Effector memory CD4-positive, alpha-beta T cell (primary cell): ENCODE measurements at places on chromosomes 5 and 9.

DNA sequence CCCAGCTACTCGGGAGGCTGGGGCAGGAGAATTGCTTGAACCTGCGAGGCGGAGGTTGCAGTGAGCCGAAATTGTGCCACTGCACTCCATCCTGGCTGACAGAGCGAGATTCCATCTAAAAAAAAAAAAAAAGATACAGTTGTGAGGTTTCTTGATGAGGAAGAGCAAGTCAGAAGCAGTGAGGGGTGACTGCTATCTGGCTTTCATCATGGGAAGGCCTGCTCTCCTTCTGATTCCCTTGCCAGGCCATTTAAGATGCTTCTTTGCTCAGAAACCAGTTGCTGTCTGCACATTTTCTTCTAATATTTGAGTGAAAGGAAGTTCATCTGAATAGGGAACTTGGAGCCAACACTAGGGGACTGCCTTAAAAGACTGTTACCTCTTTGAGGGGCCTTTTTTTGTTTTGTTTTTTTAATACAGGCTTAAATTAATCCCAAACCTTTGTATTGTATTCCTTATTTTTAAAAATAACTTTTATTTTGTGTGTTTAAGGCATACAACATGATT is 201.9 kb downstream of the ARHGAP26 start:
- no peak for DNase-seq

DNA sequence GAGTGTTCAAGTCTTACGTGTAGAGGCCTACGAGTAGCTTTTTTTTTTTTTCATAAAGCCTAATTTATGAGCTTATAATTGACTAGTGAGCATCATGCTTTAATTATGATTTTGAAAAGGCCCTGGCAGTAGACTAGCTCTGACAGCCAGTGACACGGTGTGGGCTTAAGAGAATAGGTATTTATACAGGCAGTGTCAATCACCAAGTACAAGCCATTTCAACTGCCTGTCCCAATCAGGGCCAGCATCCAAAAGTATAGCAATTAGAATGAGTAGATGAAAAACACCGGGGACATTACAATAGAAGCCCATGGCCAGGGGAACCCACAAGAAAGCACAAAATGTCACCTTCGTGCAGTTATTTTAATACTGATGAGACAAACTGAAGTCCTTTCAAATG is 552.8 kb downstream of the CAAP1 start:
- no peak for DNase-seq

- DNase-seq: no peak
Measured at GRCh38 chr9:99437145-99437544, 215.1 kb downstream of the SEC61B start.

DNA sequence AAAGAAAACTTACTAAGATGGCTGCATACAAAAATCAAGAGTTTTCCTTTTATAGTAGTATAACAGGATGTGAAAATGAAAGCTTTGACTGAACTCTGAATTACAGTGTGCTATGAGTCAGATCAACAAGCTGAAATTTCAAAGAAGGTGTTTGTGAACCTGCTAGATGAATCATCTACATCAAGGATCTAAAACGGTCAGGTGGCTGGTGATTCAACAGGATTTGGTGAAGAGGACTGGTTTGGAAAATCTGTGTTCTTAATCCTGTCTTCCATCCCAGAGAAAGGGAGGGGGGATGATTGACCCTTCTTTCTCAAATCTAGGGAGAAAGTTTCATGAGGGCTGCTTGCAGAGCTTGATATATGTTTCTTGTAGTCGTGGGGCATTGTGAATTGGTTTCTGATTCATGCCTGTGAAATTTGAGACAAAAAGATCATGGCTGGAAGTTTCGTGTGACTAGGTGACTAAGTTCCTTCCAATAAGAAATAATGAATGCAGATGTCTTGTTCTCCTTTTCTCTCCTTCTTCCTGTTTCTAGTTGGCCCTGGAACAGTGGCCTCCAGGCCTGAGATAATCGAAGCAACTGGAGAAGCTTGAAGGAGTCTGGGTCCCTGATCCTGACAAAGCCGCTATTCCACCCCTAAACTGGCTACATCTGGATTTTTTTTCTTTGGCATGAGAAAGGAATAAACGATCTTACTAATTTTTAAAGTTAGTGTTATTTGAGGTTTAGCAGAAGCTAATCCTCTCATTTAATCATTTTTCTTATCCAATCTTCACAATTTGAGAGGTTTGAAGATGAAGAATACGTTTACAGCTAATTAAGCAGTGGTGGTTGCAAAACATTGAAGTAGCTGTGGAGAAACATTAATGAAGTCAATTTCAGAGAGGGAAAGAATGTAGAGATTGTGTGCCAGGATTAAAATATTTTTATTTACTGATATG is 67.2 kb downstream of the MRPS30 start:
- DNase-seq: no peak

DNA sequence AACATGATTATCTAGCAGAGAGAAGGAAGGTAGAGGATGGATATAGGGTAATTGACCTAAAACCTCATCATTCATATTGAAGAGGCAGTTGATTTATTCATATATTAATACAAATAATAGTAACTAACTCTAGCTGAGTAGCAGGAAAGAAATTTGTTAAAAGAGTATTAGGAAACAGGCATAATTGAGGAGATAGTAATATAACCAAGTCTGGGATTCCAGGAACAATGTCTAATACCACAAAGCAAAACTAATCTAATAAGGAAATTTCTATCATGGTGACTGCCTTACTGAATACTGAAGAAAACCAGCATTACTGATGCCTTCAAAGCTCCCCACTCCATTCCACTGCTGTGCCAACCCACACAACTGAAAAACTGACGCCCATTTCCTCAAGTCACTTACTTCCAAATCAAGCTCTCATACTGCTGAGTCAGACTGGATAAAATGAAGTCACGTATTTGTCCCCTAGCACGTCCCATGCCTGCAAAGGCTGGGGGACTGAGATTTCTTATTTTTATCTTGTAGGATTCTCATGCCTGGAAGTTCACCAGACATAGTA is 153.9 kb downstream of the SMC2 start:
- DNase-seq: no peak

- DNase-seq: no peak
Measured at GRCh38 chr5:88245893-88246244, 22.8 kb downstream of the TMEM161B start.

DNA sequence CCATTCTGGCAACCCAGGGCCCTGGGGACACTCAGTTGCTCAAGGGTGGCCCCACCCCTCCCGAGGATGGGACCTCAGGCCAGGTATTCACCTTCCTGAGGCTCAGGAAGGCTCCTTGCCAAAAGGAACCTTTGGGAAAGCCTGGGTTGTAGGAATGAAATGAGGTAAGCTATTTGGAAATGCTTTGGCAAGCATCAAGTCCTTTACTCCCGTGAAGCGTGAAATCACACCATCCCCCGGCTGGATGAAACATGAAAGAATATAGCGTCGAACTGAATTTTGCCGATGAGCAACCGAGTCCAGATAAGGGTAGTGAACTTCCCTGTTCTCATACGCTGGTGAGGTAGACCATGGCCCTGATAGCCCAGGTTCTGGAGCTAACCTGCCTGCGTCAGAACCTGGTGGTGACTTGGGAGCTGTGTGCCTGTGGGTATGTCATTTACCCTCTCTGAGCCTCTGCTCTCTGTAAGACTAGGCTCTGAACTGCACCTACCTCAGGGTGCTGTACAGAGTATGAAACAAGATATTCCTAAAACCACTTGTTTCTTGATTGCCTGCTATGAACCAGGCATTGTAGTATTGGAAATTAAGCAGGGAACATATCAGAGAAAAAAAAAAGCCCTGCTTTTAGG is 105.3 kb upstream of the BOD1 start:
- DNase-seq: no peak

DNA sequence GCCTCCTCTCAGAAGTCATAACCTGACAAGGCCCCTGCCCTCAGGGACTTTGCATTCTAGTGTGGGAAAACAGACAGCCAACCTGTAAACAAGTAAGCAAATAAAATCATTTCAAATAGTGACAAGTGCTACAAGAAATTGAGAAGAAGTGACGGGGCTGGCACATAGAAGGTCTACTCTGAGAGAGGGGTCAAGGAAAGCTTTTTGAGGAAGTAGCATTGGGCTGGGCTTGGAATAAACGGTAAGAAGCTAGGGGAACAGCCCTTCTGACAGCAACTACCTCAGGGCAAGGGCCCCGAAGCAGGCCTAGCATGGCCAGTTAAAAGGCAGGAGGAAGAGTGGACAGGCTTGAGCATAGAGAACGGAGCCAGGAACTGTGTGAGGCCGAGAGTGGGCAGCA is 4.8 kb upstream of the SLC2A8 start:
- DNase-seq: no peak
